ENCODE measurements at places on chromosomes 4 and X. TPM values are rescaled to one million over a fixed set of nuclear protein-coding genes. Genes with fewer than 3 reads are reported as not detected.

GRCh38 chr4:106930522-106930921, 105.6 kb downstream of the DKK2 start:
- DNase-seq: no peak

- DNase-seq: no peak
These were observed 110.2 kb upstream of the ADRA2C start for GRCh38 chr4:3655963-3656362.

GRCh38 chr4:98527534-98528269, 130.7 kb downstream of the TSPAN5 start:
- no peak for DNase-seq

DNA sequence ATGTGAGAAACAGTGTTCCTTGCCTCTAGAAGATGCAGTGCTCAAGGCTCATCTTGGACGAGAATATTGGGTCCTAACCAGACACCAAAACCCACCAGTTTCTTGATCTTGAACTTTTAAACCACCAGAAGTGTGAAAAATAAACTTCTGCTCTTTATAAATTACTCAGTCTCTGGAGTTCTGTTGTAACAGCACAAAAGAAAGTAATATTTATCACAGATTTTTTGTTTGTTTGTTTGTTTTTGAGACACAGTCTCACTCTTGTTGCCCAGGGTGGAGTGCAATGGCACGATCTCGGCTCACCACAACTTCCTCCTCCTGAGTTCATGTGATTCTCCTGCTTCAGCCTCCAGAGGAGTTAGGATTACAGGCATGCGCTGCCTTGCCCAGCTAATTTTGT, 371.1 kb upstream of the NDST4 start:
- DNase-seq: no peak

DNA sequence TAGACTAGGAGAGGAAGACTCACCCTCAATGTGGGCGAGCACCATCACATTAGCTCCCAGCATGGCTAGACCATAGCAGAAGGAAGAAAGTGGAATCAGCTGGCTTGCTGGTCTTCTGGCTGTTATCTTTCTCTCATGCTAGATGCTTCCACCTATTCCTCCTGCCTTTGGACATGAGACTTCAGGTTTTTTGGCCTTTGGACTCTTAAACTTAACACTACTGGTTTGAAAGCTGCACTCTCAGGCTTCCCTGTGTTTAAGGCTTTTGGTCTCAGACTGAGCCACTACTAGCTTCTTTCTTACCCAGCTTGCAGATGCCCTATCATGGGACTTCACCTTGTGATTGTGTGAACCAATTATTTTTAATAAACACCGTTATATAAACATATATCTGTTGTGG, 39.0 kb upstream of the UGT2B4 start:
- no peak for DNase-seq

- DNase-seq: no peak
These were observed 797 bp downstream of the TXLNG start for GRCh38 chrX:16786791-16787735.

DNA sequence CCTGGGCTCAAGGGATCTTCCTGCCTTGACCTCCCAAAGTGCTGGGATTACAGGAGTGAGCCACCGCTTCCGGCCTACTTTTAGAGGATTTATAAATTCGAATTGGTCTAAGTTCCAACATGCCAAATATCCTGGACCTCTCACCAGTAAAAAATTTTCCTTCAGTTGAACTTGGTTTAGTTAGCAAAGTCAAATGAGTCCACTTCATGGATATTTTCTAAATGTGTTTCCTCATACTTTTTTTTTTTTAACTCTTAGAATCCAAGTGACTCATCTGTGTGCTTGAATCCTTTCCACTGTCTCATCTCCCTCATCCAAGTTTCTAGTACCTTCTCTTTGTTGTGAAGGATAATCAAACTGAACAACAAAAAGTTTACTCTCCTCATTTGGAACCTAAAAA, 49.7 kb downstream of the RBM47 start:
- no peak for DNase-seq

GRCh38 chr4:38209654-38210053, 249.5 kb downstream of the PTTG2 start:
- DNase-seq: no peak

DNA sequence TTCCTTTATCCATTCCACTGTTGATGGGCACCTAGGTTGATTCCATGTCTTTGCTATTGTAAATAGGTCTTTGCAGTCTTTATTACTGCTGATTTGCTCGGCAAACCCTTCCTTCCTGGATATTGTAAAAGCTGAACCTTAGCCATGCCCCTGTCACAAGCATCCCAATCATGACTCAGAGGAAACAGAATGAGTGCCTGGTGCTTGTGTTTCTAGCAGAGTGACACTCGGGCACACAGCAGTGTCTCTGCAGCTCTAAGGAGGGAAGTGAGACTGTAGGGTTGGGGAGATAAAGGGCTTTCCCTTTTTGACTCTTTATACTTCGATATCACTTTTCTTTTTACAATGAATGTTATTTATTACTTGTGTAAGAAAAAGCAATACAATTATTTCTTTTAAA, 83.3 kb downstream of the AKAP4 start:
- DNase-seq: no peak

DNA sequence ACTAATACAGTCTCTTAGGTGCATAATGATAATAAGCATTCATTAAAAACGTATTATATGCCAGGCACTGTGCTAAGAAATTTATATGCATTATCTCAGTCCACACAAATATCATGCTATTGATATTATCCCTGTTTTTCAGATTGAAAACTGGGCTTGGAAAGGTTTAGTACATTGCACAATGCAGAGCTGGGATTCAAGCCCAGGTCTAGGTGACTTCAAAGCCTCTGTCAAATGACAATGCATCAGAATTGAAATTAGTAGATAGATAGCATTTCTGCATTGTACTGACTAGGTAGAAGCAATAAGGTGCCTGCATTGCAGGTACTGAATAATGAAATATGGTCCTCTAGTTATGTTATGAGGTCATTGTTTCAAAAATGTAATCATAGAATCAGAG, 18.2 kb upstream of the SCOC start:
- no peak for DNase-seq

DNA sequence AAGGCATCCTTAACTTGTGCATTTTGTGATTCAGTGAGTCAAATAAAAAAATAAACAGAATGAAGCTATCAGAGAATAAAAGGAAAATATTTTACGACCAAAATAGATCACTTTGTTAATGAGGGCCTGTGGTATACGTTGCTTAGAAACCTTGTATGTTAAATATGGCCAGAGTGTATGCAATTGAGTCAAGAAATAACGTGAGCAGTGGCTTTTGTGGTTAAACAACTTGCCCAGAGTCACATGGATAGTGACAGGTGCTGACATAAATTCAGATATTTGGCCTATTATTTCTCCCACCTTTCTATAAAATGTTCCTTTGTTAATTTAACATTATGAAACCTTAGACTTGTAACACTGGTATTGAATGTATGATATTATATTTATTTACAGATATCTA, 393.4 kb downstream of the PABPC4L start:
- DNase-seq: no peak

Gene CNKSR2
- total RNA-seq: 3.6 TPM

Gene CYLC1
- total RNA-seq: not detected

GRCh38 chr4:123986268-123986798, 589.7 kb downstream of the SPRY1 start:
- DNase-seq: peak; percentile 71

DNA sequence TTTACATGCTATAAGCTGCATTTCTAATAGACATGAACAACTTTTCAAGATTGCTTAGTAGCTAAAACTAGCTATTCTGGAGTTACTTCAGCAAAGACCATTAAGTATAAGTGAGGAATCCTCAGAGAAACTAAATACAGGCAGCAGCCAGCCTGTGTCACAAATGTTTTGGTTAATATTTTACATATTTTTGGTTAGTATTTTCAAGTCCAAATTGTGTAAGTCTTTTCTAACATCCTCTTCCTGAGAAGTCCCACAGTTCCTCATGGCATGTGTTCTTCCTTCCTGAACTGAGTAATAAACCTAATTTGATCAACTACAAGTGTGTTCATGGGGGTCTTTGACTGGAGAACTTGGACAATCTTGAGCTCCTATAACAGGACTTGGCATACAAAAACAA, 42.4 kb upstream of the MCF2 start:
- DNase-seq: no peak

Gene ADGRG4
- not detected for total RNA-seq

DNA sequence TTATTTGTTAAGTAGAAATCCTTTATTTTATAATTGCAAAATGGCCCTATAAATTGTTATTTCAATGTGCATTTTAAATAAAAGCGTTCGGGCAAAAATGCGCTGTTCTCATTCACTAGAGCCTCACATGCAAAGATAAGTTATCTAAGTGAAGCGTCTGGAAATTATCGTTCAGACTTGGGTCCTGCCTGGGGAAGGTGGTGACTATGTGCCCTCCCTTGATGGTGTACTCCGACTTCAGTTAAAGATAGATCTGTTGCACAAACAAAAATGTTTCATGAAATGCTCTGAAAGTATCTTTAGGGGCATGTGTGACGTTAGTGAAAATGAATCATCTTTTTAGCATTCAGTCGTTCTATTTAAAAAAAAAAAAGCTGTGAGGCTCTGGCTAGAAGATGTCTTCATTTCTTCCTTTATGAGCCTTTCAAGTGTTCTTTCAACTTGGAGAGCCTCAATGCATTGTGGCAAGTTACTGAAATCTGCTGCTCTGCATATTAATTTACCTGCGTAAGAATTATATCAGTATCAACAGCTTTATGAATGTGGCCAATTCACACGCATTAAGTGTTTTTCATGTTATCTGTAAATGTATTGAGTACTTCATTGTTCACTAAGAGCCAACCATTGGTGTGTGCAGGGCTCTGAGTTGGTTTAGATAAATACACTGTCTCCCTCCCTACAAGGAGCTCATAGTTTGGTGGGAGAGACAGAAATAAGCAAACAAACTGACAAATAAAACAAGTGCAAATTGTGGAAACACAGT, 83.0 kb downstream of the AFF1 start:
- DNase-seq: no peak

GRCh38 chr4:16916719-16917337, 18.4 kb upstream of the LDB2 start:
- DNase-seq: peak; percentile 16

DNA sequence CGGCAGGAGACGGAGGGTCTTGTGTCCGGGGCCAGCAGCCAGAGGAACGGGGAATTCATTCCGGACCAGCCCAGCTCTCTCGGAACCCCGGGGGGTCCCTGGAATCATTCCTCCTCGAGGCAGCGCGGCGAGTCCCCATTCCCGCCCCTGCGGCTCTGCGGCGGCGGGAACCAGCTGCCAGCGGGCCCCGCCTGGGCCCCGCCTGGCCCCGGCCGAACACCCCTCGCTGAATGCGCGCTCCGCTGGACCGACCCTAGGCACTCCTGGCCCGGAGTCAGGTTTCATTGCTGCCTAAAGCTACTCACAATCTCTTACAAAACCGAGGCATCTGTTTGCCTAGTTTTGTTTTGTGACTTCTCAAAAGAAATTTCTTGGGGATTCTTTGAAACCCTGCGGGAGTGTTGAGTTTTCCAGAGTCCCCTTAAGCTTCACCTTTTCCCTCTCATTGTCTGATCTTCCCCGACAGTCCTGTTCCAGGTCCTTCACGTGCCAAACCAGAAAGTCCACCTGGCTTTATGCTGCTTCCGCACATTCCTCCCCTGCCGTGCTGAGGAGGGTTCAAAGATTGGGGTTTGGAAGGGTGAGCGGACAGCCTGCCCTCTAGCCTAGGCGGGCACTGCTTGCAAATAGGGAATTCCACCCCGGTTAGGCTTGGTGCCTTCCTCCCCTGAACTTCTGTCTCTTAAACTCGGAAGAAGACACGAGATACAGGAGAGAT, 789 bp downstream of the ARHGAP10 start:
- no peak for DNase-seq

Gene TMEM33
- total RNA-seq: 59.9 TPM

GRCh38 chrX:81082649-81083048, 119.1 kb downstream of the HMGN5 start:
- DNase-seq: no peak

GRCh38 chr4:150078041-150078578, at the start of gene DCLK2:
Gene DCLK2, plus strand, starts transcription at chr4:150078445. Its CDS starts 583 bp downstream, at chr4:150079028.
- DNase-seq: peak; percentile 94

DNA sequence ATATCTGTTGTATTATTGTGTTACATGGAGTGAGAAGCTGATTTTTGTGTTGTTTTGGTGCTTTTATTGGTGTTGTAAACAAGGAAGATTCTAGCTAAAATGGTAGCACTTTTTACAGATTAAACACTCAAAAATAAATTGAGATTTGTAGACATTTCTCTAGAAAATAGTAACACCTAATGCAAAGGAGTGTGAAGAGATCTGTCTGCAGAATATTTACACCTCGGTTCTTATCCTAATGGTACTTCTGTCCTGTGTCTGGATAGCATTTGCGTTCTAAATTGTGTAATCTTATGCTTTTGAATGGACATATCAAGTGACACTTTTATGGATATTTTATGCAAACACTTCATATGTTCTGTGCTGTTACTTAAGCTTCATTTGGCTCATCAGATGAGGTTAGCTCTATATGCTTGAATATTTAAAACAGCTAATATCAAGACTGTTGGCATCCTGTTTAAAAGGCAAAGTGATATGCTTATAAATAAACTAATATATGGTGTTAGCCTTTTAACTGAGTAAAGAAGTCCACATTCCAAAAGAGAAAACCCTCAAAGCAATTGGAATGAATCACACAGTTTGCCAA, 6.0 kb downstream of the PCDH7 start:
- no peak for DNase-seq

GRCh38 chrX:10564484-10564883, 55.9 kb downstream of the MID1 start:
- no peak for DNase-seq

GRCh38 chrX:129529685-129530281, 6.5 kb upstream of the SMARCA1 start:
- no peak for DNase-seq

DNA sequence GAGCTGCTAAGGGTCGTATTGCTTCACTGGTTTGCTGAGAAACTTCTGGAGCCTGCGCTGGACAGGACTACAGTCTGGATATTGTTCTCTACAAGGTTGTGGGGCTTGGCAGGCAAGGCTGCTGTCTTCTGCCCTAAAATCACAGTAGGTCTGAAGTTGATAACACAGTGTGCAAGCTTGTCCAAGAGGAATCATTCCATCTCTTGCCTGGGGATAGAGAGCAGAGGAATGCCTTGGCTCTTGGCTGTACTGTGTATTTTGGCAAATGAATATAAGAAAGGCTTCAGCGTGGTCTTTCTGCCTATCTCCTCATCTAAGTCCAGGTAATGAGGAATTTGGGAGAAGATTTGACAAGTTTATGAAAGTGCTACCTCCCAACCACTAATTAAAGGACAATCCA, 9.4 kb upstream of the RASL11B start:
- no peak for DNase-seq

- DNase-seq: no peak
These were observed 13.0 kb downstream of the TRAPPC2 start for GRCh38 chrX:13721371-13721770.

GRCh38 chrX:150298841-150299551, 64.1 kb upstream of the MAMLD1 start:
- DNase-seq: no peak

All from lower leg skin (tissue), 4 donors.